ENCODE measurements at places on chromosomes 6 and 20. TPM values are rescaled to one million over a fixed set of nuclear protein-coding genes. Genes with fewer than 3 reads are reported as not detected.

The OLIG3 gene
- not detected for total RNA-seq

The LAMA2 gene
- total RNA-seq = not detected

The SLC35F1 gene
- not detected for total RNA-seq

The ADGRF1 gene
- not detected for total RNA-seq

The KCNG1 gene
- not detected for total RNA-seq

The CALHM5 gene
- total RNA-seq = not detected

The TBC1D32 gene
- 11.2 TPM for total RNA-seq

The CCM2L gene
- not detected for total RNA-seq

The SLC2A4RG gene
- 104 TPM for total RNA-seq

The HLA-DOB gene
- 1.4 TPM for total RNA-seq

The FOXF2 gene
- not detected for total RNA-seq

The AKIRIN2 gene
- total RNA-seq = 46.1 TPM

Measured in activated naive CD4-positive, alpha-beta T cell treated with anti-CD3 and anti-CD28 coated beads, Interleukin-2, amount 10 ng/mL, durations not matched to agents 5 hours and 36 hours (primary cell).